ENCODE measurements at places on chromosomes 5 and 9.
A peak's percentile ranks its signal among the peaks of the same experiment; 100 is the strongest.

GRCh38 chr5:58887311-58887710, 304.4 kb downstream of the RAB3C start:
- DNase-seq = no peak

GRCh38 chr5:84869675-84870074, 485.0 kb upstream of the EDIL3 start:
- DNase-seq = no peak

- no peak for DNase-seq
Measured at GRCh38 chr5:149799119-149799623, 69.1 kb downstream of the PPARGC1B start.

DNA sequence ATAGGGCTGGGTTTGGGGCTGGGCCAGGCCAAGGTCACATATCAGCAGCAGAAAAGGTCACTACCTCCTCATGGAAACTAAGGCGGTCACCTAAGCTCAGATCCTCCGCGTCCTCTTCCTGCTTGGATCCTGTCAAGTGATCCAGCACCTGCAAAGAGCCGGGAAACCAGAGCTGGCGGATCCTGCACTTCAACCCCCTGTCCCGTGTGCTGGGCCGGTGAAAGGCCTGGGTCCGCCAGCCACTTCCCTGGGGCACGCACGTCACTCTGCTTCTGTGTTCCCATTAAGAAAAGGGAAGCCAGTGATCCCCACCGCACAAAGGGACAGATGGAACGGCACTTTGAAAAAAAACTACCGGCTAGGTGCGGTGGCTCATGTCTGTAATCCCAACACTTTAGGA, 61.3 kb upstream of the STXBP1 start:
- no peak for DNase-seq

DNA sequence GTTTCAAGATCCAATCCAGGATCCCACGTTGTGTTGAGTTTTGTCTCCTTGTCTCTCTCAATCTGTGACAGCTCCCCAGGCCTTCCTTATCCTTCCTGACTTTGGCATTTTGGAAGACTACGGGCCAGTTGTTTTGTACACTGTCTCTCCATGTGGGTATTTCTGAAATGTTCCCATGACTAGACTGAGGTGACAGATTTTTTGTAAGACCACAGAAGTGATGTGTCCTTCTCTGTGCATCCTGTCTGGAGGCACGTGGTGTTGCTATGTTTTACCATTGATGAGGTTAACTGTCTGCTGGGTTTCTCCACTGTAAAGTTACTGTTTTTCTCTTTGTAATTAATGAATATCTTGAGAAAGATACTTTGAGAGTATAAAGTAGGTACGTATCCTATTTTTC, 15.7 kb upstream of the PDZD2 start:
- DNase-seq = no peak

DNA sequence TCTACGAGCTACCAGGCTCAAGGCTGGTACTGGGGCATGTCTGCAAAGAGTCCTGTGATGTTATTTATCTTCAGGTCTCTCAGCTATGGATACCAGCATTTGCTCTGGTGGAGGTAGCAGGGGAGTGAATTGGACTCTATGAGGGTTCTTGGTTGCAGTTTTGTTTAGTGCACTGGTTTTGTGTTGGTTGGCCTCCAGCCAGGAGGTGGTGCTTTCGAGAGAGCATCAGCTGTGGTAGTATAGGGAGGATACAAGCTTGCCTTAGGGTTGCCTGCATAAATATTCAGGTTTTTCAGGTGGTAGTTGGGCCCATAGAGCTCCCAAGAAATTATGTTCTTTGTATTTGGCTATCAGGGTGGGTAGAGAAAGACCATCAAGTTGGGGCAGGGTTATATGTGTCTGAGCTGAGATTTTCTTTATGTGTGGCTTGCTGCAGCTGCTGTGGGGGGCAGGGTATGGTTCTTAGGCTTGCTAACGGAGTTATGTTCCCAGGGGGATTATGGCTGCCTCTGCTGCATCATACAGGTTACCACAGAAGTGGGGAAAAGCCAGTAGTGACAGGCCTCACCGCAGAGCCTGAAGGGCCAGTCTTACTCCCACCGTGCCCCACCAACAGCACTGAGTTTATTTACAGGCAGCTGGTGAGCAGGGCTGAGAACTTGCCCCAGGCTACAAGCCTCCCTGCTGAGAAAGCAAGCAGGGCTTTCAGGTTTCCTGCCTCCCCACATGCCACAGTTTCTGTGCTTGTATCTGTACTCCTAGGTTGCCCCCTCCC, 9.7 kb upstream of the RIOK2 start:
- DNase-seq = no peak

DNA sequence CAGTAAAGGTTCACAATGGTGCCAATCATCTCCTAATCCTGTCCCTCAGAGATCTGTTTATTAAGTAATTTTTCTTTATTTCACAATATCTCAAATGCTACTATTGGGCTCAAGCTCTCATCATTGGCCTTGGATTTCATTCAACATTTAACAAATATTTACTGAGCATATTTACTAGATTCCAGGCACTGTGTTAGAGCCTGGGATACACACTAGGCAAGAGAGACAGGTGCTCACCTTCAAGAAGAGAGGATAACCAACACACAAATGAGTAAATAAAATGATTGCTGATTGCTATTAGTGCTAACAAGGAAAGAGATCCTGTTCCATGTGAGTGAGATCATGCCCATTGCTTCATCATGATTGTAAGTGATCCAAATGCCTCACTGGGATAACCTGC, 27.4 kb downstream of the PPP2R2B start:
- no peak for DNase-seq

DNA sequence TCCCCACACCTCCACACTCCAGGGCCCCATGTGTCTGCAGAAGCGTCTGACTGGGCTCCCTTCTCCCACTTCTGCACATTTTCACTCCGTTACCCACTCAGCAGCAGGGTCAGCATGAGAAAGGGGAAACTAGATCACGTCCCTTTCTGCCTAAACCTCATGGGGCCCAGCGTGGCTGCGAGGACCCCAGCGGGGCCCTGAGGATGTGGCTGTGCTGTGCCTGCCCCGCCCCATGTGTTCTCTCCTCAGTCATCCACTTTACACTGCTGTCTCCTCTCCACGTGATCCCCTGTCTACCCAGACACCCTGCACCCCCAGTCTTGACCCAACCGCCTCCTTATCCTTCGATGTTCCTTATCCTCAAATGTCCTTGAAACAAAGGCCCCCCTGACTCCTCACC, 59.8 kb upstream of the OTULINL start:
- DNase-seq = peak; percentile 68

DNA sequence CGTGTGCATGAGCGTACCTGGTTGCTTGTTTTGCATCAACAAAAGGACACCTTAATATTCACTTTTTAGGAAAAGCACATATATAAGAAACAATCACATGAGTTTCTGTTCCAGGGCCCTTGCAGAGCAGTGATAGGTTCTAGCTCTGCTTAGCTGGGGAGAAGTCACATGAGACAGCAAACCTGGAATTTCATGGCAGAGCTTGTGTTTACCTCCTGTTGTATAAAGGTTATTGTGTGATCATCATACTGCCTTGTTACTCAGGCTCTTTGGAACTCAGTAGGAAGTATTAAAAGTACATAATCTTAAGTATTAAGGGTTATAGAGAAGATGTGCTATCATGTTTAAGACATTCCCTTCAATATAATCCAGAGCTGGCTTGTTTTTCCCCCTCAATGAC, 18.0 kb upstream of the VLDLR start:
- no peak for DNase-seq
